ENCODE measurements at places on chromosomes 11 and 22.

DNA sequence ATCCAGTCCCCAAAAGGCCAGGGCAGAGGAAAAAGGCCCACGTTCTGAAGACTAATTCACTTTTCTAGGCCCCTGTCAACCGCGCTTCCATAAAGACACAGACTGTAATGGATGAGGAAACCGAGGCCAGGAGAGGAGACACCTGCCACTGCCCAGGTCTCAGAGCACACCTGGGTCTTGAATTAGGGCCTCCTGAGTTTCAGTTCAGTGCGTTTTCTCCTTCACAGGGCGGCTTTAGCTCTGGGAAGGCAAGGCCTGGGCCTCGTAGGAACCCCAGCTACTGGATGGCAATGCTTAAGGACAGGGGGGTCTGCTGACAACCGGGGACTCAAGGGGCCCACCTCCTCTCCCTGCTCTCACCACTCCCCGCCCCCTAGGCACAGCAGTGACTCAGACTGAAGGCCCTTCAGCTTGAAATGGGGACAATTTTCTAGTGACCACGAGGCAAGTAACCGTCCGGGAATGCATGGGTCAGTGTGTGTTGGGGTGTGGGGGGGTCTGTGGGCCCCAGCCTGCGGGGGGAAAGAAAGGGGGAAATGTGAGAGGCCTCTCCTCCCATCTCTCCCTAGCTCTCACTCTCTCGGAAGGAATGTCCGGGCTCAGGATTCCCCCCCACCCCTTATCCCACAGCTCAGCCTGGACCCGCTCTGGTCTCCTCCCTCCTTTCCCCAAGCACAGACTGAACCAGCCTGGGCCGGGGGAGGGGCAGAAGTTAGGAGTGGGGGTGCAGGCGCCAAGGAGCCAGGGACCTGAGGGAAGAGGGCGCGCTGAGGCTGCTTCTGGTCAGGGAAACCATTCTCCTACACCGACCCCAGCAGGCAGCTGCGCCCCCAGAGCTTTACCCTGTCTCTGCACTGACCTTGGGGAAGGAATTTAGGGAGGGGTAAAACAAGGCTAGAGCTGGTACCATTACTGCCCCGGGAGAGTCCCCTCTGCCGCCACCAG, 17.2 kb downstream of the CREB3L1 start:
- DNase-seq: peak; percentile 82

GRCh38 chr11:10502770-10503169, 38.2 kb downstream of the RNF141 start:
- DNase-seq: no peak

- DNase-seq: no peak
Observed at GRCh38 chr11:63277345-63277943, 34.0 kb upstream of the SLC22A25 start.

DNA sequence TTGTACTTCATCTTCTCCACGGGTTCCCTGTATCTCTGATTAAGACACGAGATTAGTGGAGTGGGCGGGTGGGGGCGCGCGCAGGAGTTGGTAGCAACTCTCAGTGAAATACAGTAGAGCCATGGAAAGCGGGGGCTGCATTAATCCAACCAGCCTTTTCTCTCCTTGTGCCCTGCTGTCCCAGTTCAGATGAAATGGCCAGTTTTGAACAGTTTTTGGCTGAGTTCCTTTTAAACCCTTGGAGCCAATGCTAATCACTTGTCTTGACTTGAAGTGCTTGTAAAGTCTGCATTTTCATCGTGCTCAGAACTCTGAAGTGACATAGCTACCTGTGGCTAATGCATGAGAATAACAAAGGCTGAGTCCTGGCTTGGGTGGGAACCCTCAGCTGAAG, 734 bp upstream of the TMEM123 start:
- DNase-seq: no peak

DNA sequence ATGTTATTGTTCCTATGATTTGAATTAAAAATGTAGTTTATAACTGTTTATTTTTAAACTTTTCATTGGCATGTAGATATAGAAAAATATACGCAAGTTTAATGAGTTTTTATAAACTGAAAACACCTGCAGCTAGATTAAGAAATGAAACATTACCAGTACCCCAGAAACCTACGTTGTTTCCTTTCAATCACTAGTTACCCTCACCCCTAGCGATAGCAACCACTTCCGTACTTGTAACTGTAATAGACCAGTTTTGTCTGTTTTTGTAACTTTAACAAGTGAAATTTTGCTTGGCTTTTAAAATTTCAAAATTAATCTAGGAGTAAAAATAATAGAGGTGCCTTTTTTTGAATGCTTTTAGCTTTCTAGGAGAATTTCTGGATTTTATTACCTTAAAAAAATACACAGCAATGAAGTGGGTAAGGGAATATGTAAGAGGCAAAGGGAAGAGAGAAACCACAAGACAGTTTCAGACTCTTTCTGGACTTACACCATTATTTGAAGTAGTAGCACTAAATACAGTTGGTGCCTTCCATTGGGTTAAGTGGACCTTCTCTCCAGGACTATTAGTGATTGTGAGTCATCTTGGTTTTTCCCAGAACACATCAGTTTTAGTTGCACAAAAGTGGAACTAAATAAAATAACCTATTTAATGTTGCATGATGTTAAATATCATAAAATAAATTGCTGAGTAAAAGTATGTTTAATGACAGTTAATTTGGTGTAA, 18.7 kb upstream of the NAT10 start:
- DNase-seq: no peak

DNA sequence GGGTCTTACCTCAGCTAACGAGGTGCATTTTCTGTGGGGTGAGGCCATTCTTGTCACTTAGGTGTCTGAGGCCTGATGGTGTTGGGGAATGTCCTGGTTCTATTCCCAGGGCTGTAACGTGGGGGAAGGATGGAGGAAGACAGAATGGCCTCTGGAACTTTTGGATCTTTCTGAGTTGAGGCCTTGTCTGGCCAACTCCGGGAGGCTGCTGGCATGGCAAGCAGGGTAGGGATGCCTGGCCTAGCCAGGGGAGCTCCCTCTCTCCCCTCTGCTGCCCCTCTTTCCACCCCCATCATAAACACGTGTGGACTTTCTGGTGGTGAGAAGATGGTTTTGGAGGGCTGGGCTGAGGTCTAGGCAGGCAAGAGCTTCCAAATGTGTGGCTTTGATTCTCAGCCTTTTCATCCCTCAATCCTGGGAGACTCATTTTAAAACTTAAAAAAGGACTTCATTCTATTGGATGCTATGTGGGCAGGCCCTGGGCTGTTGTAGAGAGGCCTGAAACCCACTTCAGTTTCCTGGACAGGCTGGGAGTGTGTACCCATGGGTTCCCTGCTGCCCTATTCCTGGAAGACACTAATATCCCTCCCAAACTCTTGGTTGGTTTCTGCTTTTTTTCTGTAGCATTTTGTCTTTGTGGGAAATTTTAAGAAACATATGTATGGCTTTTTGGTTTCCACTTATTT, 30.9 kb downstream of the ZBTB16 start:
- no peak for DNase-seq

- no peak for DNase-seq
Observed at GRCh38 chr11:113282898-113283437, 31.4 kb upstream of the TTC12 start.

GRCh38 chr22:28670756-28671155, 8.9 kb downstream of the TTC28 start:
- no peak for DNase-seq

Measured in femur (tissue), 1 donor.